Fibroblast of the aortic adventitia (primary cell): ENCODE measurements at places on chromosomes 13 and 19. TPM values are rescaled to one million over a fixed set of nuclear protein-coding genes. Genes with fewer than 3 reads are reported as not detected.

The ZNF132 gene
- total RNA-seq, result 9.2 and 10.8 TPM in 2 replicates

The GPR18 gene
- not detected in 2 replicates for total RNA-seq

The ATP4B gene
- total RNA-seq, result not detected in 2 replicates

The COL4A1 gene
- total RNA-seq, result 43.7 and 258 TPM in 2 replicates

The PLEKHF1 gene
- total RNA-seq, result 29.4 and 49.8 TPM in 2 replicates

The TNFRSF19 gene
- 0.08 and 7.3 TPM in 2 replicates for total RNA-seq

The CEACAM21 gene
- total RNA-seq, result not detected in 2 replicates

The SLC8A2 gene
- total RNA-seq, result not detected in 2 replicates

The TIMM44 gene
- total RNA-seq, result 36.5 and 40.7 TPM in 2 replicates

The NCR1 gene
- total RNA-seq, result not detected in 2 replicates
